ENCODE measurements at places on chromosomes 6 and 20.

DNA sequence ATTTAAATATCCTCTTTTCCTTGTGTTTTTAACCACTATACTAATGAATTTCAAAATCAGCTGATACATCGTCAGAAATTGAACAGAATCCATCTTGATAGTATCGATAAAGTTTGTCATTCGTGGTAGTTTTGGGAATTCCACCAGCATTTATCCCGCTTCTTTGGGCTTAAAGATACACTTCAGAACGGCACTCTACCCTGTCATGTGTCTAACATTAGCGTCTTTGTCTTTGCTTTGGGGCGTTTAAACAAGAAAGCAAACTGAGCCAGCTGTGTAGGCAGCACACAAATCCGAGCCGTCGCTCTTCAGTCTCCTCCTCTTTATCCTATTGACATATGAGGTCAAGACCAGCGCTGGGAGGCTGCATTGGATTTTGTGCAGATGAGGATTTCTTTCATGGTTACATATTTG, 27.5 kb upstream of the NHSL1 start:
- DNase-seq: no peak

DNA sequence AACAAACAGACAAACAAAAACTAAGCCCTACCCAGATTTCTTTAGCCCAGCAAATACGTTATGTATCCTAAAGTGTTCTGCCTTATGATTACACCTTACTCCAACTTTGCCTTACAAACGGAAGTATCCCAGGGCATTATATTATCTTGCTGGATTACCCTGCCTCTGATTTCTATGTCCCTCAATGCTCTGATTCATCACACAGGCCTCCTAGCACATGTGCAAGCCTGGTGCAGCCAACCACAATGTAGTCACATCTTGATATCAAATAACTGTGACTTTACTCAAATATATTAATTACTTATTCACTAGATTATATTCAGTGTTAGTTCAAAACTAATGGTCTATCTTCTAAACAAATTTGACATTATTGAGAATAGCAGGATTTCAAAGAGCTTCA, 598.6 kb downstream of the TBC1D32 start:
- DNase-seq: no peak

DNA sequence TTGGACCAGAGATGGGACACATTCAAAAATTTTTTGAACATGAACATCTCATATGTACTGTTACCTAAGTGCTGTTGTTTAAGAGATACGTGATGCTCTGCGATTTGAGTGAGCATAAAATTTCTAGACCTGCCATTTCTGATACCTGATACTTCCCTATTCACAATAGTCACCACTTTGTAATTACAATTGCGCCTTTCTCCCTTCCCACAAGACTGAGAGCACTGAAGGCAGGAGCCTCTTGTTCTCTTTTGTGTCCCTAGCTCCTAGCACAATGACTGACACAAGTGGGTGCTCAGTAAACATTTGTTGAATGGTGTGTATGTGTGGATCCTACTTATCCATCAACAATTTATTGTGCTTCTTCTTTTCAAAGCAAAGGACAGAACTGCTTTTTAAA, 92.8 kb upstream of the TMEM30A start:
- no peak for DNase-seq

DNA sequence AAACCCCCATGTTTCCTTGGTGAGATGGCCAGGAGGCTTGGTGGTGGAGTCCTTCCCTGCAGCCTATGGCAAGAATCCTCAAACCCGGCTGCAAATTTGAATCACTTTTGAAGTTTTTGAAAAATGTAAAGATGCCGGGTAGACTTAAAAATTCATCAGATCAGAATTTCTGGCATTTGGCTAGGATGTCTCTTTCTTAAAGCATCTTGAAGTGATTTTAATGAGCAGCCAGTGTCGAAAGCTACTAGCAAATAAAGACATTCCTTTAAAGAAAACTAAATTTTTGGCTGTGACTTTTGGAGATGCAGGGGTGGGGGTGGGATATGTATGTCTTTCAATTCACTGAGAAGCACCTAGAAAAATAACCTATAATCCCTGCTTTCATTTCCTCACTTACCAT, 25.6 kb upstream of the NOX3 start:
- no peak for DNase-seq

DNA sequence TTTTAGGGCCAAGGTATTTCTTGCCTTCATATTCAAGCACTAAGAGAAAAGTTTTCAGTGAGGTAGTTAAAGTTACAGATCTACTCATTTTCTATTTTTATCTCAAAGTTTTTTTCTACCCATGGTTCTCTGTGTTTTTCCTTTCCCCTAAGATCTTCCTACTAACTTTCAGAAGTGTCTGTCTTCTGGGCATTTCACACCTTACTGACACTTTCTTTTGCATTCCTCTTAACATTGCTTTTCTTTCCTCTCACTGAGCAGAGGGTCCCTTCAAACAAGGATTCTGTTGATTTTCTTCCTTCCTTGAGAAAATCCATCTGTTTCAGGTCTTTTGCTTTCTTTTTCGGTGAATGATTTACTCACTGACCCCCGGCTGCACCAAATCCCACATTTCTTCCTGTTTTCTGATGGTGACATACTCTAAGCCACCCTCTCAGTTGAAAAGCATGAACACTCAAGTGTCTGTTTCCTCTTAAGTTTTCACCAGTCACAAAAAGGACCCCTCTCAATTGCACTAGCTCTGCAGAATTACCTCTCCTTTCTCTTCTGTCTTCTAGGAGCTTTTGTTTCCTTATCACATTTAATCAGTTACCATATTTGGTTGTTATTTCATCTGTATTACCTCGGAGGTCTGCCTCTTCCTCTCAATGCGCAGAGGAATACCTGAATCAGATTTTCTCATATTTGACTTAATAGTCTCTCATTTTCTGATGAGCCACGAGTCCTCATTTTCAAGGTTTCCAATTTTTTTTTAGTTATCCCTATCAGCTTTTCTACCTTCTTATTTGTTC, 73.5 kb upstream of the RNF217 start:
- no peak for DNase-seq

DNA sequence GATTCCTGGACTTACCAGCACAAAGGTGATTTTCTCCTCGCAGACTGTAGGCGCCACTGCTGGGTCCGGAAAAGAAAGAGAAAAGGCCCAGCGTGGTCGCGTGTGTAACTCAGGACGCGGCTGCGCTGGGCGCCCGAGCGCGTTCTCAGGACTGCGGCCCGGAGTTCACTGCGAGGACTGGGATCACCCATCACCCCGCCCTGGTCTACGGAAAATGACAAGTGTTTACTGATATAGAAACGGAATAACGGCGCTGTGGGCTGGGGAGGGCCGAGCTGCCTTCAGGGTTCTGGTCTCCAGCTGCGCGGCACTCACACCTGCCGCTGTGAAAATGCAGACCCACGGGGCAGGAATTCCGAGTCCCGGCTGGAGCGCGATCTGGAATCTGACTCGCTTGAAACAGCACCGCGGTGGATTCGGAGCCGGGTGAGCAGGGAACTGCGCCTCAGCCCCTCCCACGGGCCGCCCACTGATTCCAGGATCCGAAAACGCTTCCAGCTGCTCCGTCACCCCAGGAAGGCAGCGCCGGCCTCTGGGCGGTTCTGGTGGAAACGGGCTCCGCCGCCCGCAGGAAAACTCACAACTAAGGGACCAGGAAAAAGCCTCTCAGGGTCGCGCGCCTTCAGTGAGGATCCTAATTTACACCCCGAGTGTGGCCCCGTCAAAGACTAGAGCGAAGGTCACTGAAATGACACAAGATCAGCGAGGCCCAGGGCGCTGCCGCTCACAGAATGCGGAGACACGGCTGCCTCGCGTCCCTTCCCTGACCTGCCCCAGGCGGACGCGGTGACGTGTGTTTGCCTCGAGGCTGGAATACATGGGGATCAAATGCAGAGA, 34.5 kb downstream of the HLA-A start:
- peak; percentile 60 for DNase-seq

- DNase-seq: no peak
Observed at GRCh38 chr6:152124429-152125074, 317.1 kb downstream of the ESR1 start.

DNA sequence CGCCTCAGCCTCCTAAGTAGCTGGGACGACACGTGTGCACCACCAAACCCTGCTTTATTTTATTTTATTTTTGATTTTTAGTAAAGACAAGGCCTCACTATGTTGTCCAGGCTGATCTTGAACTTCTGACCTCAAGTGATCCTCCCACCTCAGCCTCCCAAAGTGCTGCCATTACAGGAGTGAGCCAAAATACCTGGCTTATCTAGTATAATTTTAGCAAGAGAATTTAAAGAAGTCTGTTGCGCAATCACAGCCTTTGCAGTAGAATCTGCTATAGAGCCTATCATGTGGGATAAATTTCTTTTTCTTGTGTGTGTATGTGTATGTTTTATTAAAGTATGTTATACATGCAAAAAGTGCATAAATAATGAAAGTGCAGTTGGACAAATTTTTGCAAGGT, 92.1 kb upstream of the ANKEF1 start:
- DNase-seq: no peak

DNA sequence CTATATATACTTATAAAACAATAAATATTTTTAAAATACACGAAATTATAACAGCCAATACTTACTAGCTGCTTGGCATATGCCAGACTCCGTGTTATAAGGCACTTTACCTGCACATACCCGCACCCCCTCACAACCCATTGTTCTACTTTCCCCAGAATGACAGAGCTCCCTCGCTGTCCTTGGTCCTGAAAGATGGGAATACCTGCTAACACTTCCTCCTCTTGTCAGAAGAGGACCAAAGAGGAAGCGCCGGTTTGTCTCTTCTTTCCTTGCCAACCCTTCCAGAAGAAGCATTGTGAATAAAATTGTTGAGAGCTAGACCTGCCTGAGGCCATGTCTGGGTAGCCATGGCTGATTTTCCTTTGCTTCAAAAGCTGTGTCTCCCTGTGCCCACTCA, 149.3 kb downstream of the PTPRT start:
- DNase-seq: no peak

DNA sequence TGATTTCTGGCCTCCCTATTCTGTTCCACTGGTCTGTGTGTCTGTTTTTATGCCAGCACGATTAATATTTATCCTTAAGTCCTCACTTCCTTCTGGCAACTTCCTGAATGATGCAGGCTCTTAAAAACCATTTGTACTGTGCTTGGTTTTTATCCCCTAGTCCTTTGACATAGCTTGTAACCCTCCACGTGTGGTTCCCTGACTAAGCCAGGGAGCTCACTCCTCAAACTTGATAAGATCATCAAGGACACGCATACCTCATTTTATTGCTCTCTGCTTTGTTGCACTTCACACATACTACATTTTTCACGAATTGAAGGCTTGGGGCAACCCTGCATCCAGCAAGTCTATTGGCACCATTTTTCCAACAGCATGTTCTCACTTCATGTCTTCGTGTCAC, 166.4 kb upstream of the UST start:
- no peak for DNase-seq

DNA sequence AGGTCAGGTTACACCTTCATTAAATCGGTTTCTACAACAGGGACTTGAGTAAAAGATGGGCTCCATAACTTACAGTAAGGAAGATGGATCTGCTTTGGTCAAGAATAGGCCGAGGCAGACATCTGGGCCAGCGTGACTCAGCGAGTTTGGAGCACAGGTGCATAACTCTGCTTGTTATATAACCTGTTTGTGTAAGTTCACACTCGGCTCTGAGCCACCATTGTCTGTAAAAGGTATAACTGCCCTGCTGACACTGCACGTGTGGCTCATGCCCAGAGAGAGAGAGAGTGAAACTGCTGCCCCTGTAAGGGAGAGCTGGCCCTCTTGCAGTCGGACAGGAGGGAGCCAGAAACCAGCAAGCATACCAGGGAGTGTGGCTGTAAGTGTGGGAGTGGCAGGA, 737.9 kb upstream of the SLC35B3 start:
- DNase-seq: no peak

- DNase-seq: no peak
Observed at GRCh38 chr20:2713285-2713684, 20.7 kb downstream of the EBF4 start.

- no peak for DNase-seq
Observed at GRCh38 chr20:35947907-35948306, 6.4 kb downstream of the SCAND1 start.

GRCh38 chr6:116564311-116564710, 7.0 kb upstream of the RWDD1 start:
- DNase-seq: no peak

DNA sequence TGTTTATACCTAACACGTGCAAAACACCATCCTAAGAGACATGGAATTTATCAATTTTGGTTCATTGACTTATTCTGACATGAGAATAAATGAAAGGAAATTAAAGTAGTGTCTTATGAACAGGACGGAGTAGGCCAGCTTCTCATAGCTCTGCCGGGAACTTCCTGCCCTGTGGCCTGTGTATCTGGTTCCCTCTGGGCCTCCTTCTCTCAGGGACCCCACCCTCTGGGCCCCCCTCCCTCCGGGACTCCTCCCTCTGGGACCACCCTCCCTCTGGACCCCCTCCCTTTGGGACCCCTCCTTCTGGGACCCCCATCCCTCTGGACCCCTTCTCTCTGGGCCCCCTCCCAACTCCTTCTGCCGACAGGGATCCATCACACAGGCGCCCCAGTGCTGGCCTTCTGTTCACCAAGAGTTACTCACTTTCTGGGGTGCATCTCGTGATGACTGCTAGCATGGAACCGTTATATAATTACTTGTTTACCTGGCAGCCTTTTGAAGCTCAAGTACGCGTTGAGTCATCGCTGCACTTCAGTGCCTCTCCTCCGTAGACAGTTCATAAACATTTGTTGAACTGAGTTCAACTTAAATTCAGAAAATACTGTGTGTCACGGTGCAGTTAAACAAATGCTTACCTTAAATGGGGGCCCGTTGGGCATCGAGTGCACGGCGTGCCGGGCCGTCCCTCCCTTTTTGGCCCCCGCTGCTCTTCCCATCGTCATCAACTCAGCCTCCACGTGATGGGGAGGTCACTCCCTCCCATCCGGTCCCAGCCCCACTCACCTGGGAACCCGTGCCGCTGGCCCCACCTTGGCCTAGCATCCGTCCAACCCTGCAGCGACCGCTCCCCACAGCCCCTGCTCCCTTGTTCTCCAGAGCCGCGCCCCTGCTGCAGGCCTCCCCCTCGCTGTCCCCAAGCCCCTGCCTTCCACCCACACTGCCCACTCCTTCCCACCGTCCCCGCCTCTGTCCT, 8.1 kb downstream of the CCR6 start:
- no peak for DNase-seq

GRCh38 chr6:34143884-34144580, 1.9 kb downstream of the GRM4 start:
- DNase-seq: peak; percentile 66

- DNase-seq: no peak
Observed at GRCh38 chr6:7883381-7883780, 27.2 kb downstream of the TXNDC5 start.

DNA sequence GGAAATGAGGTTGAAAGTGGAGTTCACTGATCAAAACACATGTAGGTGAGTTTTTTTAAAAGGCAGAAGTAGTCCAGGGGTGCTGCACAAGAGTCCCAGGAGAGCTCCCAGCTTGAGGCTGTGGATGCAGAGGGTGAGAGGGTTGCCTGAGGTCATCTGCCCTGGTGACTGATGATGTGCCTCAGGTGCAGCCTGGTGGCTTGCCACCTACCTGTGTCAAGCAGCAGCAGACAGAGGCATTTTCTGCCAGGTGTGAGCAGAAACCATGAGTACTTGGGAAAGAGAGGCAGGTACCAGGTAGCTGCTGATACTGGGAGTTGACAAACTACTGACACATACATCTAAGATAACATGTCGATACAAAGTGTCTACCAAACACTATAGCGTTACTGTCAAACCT, 92.5 kb downstream of the SCP2D1 start:
- DNase-seq: no peak

GRCh38 chr20:63973636-63974401, 4.1 kb upstream of the ZNF512B start:
- DNase-seq: peak; percentile 84

GRCh38 chr20:49174183-49174582, 14.0 kb downstream of the STAU1 start:
- DNase-seq: no peak

- no peak for DNase-seq
Observed at GRCh38 chr6:96683819-96684528, 121.0 kb downstream of the FHL5 start.

- no peak for DNase-seq
Observed at GRCh38 chr6:117601811-117602150, 530 bp downstream of the GOPC start.

Measured in activated CD8-positive, alpha-beta memory T cell treated with anti-CD3 and anti-CD28 coated beads, Interleukin-2, amount 50 U/mL, for 4 hours (primary cell).